Inflammatory macrophage treated with lipopolysaccharide for 4 hours (primary cell): ENCODE measurements at places on chromosomes 7 and 10.

GRCh38 chr10:112533916-112534315 lies 86.9 kb downstream of the VTI1A start:
- DNase-seq, result peak; percentile 31

GRCh38 chr10:21193196-21193595 lies 296.1 kb upstream of the NEBL start:
- DNase-seq, result no peak

DNA sequence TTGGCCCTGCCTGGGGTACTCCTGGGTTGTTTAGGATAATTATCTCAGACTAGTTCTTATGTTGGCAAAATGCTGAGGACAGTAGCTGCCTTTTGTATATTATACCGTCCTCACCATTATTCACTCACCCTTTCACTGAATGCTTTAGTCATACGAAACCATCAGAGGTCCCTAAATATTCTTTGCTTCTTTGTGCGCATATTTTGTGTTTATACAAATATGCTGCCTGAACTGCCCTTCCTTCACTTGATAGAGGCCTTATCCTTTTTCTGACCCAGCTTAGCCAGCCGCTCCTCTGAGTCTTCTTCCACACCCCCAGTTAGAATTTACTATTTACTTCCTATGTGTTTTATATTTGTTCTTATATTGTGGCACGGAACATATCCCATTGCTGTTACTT lies 70.2 kb upstream of the OSBPL3 start:
- no peak for DNase-seq

- DNase-seq, result no peak
Observed at GRCh38 chr7:149880638-149881311, 7.0 kb downstream of the ATP6V0E2 start.

GRCh38 chr7:134513169-134513752 lies 14.1 kb upstream of the AKR1B10 start:
- DNase-seq, result peak; percentile 42

DNA sequence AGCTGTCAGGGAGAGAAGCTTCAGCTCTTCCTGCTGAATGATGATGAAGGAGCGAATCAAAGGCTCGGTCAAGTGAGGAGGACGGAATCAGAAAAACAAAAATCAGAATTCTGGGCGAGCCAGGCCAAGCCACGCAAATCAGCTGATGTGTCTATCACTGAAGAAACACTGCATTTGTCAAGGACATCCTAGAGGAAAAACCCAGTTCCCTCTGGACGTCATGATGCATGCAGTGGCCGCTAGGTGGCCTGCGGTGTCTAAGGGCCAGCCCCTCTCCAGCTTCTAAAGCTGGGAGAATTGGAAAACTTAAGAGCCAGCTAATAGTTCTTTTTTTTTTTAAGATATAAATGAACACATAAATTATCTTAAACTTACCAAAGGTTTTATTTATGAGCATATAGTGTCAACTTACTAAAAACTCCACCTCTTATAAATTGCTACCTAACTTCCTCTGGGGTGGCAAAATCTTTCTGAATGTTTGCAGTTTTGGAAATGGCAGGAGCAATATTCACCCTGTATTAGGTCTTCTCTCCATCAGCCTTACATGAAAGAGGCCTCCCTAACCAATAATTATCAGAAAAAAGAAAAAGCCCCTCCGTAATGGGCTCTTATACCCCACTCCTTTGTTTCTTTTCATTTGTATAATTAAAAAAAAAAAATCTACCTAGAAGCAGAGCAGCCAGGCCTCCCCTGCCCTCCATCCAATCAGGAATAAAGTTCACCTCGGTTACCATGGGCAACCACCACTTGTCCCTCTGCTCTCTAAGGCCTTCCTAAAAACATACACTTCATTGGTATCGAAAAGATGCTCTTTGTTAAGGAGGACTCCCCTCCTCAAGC lies 186.8 kb downstream of the USP6NL start:
- DNase-seq, result peak; percentile 37

GRCh38 chr10:12358863-12359564 lies 9.7 kb downstream of the CAMK1D start:
- no peak for DNase-seq

GRCh38 chr7:94111009-94111408 lies 106.9 kb upstream of the BET1 start:
- no peak for DNase-seq

- peak; percentile 7 for DNase-seq
Observed at GRCh38 chr10:112307358-112308124, 24.3 kb downstream of the TECTB start.

DNA sequence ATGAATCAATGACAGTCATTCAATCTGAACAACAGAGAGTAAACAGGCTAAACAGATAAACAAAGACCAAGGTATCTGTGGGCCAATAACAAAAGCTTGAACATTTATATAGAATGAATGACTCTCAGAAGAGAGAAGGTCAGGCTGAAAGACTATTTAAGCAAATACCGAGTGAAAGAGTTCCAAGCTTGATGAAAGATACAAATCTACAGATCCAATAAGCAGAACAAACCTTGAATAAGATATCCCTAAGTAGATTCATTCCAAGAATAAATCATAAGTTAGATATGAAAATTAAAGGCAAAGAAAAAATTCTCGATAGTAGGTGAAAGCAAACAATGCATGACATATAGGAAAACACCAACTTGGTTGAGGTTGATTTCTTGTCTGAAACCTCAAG lies 376.4 kb upstream of the IGFBP3 start:
- DNase-seq, result no peak

GRCh38 chr10:92816091-92816531 lies 32.2 kb upstream of the EXOC6 start:
- no peak for DNase-seq

DNA sequence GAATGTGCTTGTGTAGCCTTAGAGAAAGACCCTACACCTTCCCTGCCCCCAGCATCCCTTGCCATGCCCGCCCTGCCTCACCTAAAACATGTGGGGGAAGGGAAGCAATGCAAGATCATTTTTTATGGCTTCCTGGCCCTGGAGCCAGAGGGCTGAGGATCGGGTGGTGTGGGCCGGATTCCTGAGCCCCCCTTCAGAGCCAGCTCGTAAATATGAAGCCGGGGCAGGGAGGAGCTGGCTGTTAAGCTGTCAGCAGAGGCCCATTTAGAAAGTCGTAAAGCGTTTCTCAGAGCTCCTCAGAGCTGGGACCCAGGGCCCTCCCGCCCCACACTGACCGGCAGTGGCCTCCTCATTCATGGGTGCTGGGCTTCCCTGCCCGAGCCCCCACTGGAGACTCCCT lies 23.9 kb downstream of the UNC5B start:
- no peak for DNase-seq

DNA sequence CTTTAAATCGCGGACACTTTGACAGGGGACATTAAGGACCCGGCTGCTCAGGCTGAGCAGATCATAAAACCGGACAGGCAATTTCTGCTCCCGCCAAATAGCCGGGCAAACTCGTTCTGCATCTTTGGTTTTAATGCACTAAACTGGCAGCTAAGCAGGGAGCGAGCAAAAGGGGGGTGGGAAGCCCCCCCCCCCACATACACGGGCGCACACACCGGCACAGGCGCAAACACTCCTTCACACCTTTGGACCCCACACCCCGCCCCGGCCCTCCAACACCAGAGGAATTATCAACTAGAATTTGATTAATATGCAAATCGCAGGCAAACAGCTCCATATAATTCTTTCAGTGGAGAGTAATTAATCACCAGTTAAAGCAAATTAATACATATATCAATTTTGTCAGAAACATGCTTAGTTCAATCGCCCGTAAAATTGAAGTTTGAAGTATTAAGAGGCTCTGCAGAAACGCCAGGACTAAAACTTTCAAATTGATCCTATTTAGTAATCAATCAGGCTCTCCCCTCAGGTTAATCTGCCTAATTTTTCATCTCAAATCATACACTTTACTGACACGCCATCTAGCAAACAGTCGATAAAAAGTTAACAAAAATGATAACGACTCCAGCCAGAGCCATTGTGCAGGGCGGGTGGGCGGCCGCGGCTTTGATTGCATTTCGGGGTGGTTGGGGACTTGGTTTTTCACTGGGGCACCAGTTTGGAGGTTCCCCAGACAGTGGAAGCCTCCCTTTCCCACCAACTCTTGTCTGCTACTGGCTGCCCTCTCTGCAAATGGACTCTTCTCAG lies 9.9 kb downstream of the LBX1 start:
- DNase-seq, result no peak

DNA sequence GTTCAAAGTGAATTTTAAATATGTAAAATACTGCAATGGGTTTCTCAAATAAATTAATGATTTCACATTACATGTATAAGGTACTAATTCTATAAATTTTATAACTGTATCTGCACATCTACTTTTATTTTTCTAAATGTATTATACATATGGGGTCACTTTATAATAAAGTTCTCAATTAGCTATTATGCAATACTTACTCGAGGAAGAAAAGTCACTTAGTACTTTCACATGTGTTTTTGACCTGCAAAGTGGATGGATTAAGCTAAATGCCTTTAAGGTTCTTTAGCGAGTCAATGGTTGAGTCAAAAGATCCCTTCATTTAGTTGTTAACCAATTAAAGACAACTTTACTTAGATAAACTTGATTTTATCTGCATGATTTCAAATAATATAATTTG lies 437.8 kb downstream of the ANKRD7 start:
- DNase-seq, result no peak

DNA sequence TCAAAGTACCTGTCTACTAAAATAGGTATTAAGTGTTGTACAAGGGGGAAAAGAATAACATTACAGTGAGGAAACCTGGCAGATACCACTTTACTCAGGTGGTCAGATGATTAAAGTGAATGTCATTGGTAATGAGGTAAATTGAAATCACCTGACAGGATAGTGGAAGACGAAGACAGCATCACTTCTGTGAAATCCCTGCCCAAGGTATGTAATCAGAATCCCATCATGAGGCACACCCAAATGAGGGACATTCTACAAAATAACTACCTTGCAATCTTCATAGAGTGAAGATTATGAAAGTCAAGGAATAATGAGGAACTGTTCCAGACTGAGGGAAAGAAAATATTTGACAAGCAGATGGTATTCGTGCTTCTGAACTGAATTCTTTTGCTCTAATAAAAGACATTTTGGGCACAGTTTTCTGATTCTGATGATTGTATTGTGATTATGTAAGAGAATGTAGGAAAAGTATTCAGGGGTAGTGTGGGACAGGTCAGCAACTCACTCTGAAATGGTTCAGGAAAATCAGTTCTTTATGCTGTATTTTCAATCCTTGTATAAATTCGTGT lies 33.3 kb upstream of the ARMS2 start:
- DNase-seq, result peak; percentile 9

DNA sequence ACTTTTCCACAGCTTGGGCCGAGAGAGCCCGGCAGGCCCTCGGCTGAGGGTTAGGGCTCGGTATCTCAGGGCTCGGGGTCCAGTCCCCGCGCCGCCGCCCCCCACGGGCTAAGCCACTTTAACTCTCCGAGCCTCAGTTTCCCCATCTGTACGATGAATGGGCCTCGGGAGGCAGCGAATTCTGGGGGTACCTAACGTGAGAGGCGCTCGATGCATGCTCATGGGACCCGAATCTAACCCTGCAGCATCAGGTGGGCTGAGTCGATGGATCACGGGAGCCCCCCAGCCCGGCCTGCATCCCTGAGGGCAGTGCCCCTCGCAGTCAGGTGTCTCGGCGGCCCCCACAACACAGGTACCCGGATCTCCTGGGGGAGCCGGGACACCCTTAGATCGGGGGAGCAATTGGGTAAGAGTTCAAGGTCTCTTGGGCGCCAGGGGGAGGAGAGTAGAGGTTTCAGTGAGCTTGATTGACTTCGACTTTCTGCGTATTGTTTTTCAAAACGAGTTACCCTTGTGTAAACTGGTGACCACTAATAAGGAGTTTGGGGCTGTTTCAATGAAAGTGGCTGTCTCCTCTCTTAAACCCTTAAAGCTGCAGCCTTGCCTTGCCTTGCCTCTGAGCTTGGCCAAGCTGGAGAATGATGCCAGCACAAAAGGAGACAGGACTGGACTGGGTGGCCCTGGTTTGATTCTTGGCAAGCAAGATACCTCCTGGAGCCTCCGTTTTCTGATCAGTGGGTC lies 631 bp downstream of the POR start:
- peak; percentile 15 for DNase-seq
